Suppressor macrophage (primary cell): ENCODE measurements at places on chromosomes 6 and 20.

DNA sequence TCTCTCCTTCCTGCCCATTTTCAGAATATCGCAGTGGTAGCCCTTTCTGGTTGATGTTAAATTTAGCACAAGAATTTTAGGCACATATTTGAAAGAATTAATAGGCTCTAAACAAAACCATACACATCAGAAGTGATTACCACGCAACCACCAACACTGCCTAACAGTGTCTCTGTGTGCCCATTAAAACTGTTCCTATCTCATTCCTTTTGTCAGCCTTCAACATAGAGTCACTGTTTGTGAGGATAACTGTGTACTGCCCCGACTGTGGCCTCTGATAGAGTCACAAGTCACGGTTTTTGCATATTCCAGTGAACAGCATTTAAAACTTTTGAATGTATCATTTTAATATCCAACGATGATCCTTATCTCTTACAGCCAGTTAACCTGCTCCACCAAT is 116.8 kb upstream of the TNFAIP3 start:
- DNase-seq = no peak

GRCh38 chr6:15405129-15406068 is 159.5 kb downstream of the JARID2 start:
- DNase-seq = no peak

DNA sequence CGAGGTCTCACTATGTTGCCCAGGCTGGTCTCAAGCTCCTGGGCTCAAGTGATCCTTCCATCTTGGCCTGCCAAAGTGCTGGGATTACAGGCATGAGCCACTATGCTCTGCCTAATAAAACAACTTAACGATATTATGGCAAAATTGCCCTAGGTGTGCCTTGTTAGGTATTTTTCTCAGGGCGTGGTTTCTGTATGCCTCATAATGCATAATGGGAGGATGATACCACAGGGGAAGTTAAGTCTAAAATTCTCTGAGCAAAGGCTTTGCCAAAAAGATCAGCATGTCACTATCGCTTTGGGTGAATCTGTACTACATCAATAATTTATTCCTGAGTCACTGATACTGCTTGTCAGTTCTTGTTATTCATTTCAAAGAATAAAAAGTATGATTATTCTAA is 15.9 kb upstream of the LOC128125822 start:
- DNase-seq = no peak

DNA sequence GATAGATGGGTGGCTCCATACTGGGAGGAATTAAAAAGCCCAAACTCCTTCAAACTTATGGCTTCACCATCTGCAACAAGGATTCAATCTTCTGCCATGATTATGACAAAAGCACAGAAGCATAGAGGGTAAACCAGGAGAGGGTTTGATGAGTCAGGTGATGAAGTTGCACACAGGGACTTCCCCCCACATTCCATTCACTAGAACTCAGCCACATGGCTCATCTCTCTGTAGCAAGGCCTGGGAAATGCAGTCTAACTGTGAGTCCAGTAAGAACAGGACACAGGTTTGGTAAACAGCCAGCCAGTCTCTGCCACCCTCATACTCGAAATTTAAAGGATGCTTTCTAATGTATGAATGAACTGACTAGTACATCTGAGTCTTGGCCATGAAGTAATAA is 142.9 kb downstream of the HIVEP2 start:
- peak; percentile 52 for DNase-seq

DNA sequence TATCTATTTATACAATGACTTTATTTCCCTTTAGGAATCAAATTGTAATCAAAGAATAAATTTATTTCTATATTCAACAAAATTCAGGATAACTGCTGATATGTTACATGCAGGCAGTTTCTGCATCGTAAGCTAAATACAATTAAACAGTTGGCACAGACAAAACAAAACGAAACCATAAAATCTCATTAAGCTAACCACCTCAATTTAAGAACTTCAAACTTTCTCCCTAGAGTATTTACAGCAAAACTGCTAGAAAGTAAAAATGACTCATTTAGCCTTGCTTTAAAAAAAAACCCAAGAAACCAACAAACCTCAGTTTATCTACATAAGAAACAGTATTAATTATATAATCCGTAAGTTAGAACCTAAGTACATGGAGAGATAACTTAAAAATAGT is 17.1 kb downstream of the SSR1 start:
- no peak for DNase-seq

GRCh38 chr6:125262016-125263013 is 39.5 kb downstream of the HDDC2 start:
- peak; percentile 52 for DNase-seq

DNA sequence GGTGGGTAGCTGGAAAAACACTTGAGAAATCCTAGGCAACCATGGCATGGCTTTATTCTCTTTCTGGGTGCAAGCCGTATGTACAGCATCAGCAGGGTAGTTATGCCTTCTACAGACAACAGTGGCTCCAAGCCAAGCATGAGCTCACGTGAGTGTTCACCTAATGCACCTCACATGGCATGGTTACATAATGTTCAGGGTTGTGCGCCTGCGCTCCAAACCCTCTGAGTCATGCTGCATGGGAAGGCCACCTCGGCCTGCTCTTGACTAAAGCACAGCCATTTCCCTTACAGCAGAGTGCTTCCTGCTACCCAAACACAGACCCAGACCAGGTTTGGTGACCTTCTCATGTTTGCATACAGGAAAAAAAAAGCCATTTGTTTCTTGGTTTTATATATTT is 96.2 kb downstream of the VIP start:
- DNase-seq = no peak

GRCh38 chr6:169831450-169832246 is 80.2 kb downstream of the ERMARD start:
- peak; percentile 70 for DNase-seq

DNA sequence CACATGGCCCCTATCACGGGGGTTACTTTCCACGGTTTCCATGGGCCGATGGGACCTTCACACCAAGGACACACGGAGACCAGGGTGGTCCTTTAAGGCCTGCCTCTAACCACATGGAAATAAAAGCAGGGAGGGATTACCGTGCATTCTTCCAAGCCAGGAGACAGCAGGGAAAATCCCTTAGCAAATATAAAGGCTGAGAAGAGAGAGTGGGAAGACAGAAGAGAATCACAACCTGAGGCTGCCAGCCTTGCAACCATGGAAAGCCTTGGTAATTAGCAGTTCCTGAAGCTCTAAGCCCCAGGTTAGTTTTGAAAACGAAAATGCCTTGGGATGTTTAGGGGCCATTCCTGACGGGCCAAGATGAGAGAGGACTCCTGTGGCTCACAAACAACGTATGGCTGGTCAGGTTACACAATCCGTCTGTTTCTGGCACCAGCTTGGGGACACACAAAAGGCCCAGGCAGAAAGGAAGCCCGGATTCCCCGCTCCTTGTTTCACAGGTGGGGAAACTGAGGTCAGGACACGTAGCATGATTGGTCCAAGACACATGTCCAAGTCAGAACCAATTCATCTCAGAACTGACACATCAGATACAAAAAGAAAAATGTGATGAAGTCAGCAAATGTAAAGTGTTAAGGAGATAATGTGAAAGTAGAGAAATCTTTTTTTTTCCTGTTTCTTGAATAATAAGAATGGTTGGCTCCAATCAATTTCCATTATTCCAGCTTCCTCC is 2.8 kb downstream of the PREX1 start:
- DNase-seq = no peak

GRCh38 chr6:133802861-133803260 is 86.1 kb upstream of the TCF21 start:
- DNase-seq = no peak

- no peak for DNase-seq
Observed at GRCh38 chr6:118675225-118675624, 23.8 kb upstream of the CEP85L start.

DNA sequence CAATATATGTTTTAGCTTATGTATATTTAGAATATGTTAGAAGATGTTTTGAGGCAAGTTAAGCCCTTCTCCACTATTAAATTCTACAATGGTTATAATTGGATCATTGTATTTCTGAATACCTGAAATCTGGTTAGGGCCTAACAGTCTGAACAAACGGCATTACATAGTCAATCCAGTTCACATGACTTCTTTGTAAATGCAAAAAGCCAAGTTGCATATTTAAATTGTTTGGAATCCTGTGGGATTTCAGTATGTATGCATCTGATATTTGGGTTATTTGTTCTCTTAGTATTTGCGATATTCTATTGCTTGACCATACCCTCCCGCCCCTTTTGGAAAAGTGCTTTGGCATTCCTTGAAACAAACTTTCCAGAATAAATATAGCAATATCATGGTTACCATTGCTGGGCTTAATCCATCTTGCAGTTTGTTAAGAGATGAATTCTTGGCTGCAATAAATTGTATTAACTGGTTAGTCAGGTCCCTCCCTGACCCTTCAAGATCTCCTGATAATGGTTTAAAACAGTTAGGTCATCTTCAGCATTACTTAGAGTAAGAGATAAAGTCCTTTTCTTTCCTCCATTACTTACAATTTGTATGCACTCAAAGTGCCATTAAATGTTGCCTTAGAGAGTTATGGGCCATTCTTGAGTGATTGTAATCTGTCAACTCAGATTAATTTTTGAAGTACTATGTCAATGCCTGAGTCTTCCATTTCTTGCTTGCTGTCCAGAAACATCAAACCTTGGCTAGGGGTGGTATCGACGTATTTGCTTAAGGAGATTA is 36.5 kb downstream of the LRRC1 start:
- DNase-seq = no peak

GRCh38 chr20:3431109-3431508 is 23.6 kb upstream of the DNAAF9 start:
- DNase-seq = peak; percentile 10

- no peak for DNase-seq
Observed at GRCh38 chr6:83696674-83697073, 12.2 kb downstream of the SNAP91 start.

DNA sequence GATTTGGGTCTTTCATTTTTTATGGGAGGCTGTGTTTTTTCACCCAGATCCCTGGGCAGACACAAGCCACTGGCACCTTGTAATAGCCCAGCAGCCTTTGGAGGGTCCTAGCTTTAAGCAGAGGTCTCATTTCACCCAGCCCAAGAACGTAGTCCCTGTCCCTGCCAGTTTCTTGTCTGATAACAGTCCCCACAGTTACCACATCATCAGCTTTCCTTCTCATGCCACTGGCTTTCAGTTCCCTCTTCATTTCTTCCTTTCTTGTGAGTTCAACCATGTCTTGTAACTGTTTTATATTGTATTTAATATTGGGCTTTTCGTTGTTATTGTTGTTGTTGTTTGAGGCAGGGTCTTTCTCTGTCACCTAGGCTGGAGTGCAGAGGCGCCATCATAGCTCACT is 10.6 kb downstream of the PNPLA1 start:
- DNase-seq = peak; percentile 50
